Dorsolateral prefrontal cortex (tissue), 122 donors: ENCODE measurements at places on chromosomes 16 and 17. TPM values are rescaled to one million over a fixed set of nuclear protein-coding genes. Genes with fewer than 3 reads are reported as not detected.

GRCh38 chr16:49921106-49921505, 65.2 kb upstream of the ZNF423 start:
- DNase-seq: no peak

- DNase-seq: no peak
Observed at GRCh38 chr16:86927699-86928098, 349.4 kb downstream of the FOXL1 start.

GRCh38 chr16:51267681-51268080, 116.6 kb upstream of the SALL1 start:
- DNase-seq: no peak

DNA sequence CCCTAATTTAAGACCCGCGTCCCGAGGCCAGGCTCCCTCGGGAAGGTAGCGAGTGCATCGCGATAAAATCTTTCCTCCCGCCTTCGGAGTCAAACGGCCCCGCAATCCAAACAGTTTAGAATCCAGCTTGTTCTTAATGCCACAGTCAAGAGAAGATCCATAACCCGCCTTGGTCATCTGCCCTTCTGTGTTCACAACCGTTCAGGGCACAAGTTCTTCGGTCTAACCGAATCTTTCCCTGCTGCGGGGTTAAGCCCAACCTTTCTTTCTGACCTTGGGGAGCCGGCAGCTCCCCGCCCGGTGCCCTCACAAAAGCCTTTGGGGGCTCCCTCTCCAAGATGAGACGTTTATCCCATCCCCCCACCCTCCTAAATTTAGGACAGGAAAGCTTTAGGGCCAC, 30.3 kb downstream of the CPSF4L start:
- no peak for DNase-seq

DNA sequence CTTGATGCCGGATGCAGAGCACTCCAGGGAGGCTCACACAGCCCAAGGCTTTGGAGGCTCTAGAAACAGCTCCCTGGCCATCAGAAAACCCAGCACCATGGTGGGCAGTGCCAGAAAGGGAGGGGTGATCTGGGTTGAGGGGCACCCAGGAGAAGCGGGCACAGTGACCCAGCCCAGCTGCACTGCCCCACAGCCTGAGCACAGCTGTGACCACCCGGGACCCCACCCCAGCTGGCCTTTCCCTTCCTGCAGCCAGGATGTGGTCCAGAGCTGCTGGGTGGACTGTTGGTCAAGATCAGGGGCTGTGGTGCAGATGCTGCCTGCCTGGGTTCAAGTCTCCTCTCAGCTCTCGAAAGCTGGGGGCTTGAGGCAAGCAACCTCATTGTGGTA, 223.1 kb downstream of the ZNF423 start:
- no peak for DNase-seq

DNA sequence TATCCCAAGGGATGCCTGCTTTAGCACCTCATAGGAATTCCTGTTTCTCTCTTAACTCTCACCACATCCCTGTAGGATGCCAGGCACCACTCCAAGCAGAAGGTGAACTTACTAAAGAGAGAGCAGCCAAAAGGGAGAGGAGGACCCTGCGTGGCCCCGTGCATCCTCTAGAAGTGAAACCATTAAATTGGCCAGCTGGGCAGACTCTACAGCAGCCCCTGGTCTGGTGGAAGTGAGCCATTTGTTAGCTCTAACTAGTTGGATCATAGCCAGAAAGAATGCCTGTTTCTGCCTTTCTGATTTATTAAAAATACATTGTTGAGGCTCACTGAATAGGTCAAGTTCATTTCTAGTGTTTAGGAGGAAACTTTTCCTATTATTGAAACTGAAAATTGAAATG, 22.3 kb downstream of the TMEM11 start:
- DNase-seq: no peak

DNA sequence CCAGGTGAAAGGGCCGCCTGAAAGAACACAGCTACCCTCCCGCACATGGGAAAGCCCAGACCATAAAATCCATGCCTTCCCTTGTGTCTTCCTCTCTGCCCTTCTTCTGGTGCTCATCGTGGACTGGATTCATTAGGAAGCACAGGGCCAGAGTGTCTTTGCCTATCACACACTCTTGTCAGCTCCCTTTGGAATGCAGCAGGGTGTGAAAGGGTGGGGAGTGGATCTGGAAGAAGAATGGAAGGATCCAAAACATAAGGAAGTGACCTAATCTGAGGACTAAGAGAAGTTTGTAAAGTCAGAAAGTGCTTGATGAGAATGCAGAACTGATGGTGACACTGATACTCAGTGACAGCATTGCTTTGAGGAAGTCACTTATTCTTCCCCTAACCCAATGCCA, 1147.3 kb upstream of the GOT2 start:
- DNase-seq: no peak

DNA sequence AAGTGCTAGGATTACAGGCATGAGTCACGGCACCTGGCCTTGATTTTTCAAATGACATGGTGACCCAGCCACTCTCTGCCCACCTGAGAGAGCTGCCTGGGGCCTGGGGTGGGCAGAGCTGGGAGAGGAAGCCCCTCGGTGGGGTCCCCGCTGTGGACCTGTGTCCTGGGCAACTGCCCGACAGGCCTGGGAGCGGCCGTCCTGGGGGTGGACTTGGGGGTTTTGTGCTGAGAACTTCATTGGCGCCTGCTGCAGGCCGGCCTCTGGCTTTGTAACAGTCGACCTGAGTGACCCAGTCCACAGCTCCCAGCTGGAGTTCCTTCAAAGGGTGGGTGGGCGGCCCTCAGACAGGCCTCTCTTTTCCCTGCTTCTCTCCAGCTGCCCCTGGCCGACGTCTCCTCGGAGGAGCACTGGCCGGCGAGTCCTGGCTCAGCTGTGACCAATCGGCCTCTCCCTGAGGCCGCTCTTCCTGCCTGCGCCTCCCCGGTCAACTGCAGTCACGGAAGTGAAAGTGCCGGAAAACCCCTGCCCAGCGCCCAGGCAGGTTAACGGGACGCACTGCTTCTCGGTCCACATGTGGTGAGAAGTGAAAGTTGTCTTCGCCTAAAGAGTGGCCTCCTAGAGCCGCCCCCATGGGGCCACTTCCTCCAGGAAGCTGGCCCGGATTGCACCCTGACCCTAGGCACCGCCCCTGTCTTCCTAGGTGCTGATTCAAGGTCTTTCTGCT, 5.5 kb downstream of the CBFA2T3 start:
- DNase-seq: no peak

GRCh38 chr17:47808036-47808829, 13.4 kb downstream of the OSBPL7 start:
- no peak for DNase-seq

DNA sequence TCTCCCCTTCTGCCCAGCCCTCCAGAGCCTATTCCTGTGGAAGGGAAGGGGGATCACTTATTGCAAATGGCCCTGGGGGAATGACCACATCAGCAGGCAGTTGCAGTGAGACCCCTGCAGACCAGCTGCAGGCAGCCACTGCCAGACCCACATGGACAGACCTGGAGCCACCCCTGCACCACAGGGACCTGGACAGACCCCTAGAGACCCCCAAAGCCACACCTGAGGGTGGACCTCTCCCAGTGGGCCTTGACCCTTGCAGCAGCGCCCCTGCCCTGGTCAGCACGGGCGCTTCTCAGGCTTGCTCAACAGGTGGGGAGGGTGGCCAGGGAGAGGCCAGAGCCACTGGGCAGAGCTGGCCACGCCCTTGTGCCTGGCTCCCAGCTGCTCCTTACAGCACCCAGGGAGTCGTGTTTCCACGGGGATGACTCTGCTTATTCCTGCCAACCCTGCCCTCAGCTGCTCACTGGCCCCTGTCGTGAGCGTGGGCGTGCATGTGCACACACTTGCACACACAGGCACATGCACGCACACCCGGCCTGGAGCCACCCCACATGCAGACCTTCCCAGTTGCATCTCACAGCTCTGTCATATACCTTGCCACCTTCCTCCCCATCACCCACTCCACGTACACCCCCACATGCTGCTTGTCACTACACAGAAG, 1.3 kb upstream of the SCN4A start:
- no peak for DNase-seq

DNA sequence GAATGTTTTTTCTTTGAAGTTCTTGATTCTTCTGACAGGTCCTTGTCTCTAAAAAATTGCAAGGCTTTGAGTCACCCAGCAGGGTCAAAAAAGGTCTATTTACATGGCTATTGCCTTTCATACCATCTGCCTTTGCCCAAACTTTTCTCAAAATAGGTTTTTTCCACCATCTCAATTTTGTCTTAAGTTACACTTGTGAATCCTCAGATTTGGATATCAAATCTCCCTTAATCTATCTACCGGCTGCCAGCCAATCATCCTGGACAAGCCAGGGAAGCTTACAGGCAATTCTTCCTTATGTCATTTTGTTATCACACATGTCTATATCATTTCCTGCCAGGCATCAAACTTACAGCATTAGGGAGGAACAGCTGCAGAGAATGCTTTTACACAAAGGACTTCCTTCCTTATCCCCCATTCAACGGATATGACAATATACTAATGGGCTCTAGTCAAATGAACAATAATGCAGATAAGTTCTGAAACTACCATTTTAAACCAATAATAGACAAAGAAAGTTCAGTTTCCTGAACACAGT, 104.1 kb upstream of the CORO6 start:
- no peak for DNase-seq

GRCh38 chr16:53504665-53505064, 1.7 kb upstream of the AKTIP start:
- no peak for DNase-seq

- no peak for DNase-seq
Observed at GRCh38 chr16:24279982-24280515, 23.9 kb downstream of the CACNG3 start.

The SPNS2 gene
- total RNA-seq: 78.7 TPM

The TMC5 gene
- not detected for total RNA-seq

The MYH8 gene
- total RNA-seq: not detected

The MLYCD gene
- 5.7 TPM for total RNA-seq
